ENCODE measurements at places on chromosomes 1 and 21. TPM values are rescaled to one million over a fixed set of nuclear protein-coding genes. Genes with fewer than 3 reads are reported as not detected.

- DNase-seq, result no peak
Observed at GRCh38 chr1:40895601-40896000, 33.4 kb upstream of the CITED4 start.

S100A7 gene
- total RNA-seq, result not detected

PRPF38B gene
- 124 TPM for total RNA-seq

UTP25 gene
- 5.9 TPM for total RNA-seq

GRCh38 chr1:77953907-77954306 lies 25.0 kb downstream of the FUBP1 start:
- no peak for DNase-seq

KIAA1614 gene
- total RNA-seq, result 0.08 TPM

TMPRSS15 gene
- not detected for total RNA-seq

LCE1A gene
- not detected for total RNA-seq

DNA sequence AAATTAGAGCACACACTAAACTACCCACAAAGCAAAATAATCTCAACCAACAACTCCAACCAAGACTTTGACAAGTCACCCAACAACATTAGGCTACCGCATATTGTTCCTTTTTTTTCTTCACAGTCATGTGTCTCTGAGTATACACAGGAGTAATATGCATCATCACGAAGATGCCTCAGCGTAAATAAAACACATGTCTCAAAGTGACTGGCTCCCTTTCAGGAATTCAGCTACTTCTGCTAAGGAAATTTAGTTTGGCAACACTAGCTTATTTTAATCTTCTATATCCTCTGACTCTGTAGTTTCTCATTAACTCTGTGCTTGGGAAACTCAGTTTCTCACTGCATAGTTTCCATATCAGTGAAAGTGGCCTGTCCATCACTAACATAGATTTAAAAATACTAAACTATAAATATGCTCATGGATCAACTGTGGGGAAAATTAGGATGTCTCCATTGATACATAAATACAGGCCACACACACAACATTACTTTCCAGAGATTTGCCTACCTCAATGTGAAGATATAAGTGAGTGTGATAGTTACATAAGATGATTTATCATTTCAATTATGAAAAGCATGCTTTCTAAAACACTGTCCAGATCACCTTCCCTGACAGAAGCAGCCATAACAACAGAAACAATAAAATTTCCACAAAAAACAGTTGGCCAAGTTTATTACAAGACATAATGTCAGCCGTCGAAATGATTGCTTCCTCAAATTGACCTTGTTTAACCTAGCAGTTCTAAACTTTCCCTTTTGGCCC lies 113.2 kb downstream of the PTGER3 start:
- DNase-seq, result no peak

DNA sequence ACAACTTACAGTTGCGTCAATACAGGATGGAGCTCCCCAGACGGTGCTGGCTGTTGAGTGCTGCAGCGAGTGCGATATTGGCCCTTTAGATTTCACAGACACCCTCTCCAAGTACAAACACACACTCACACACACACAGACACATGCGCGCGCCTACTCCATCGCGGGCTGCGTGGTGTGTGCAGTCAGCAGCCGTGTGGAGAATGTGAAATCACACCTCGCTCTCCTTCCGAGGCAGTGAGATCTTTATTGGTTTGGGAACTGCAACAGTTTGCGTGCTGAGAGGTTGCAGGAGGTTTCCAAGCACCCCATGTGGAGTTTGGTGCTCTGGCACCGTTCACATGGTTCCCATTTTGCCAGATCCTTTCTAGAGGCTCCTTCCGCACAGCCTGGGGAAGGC lies 372.2 kb downstream of the RRAGC start:
- DNase-seq, result no peak

GRCh38 chr1:62998845-62999649 lies 215.1 kb downstream of the ATG4C start:
- DNase-seq, result no peak

ATP5PB gene
- total RNA-seq, result 101 TPM

- DNase-seq, result no peak
Observed at GRCh38 chr1:68145418-68146126, 86.8 kb downstream of the WLS start.

SLC25A34 gene
- 1.9 TPM for total RNA-seq

- no peak for DNase-seq
Observed at GRCh38 chr1:27095576-27095975, 59.3 kb downstream of the SLC9A1 start.

DNA sequence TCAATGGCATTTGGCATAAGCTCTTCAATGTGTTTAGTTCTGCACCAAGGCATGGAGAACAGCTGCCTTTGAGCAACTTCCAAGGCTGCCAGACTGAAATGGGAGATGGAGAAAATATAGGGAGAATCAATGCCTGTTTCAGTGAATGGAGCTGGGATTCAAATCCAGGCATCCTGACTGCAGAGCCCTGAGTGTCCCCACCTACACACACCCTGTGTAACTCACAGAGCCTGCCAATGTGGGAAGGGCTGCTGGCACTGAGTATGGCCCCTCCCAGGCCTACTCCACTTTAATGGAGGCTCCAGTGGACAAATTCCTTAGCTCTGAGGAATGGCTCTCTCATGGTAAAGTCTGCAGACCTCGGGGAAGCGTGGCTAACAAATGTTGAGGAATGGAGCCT lies 145.6 kb upstream of the TNR start:
- no peak for DNase-seq

GRCh38 chr1:232904566-232904965 lies 45.8 kb upstream of the NTPCR start:
- DNase-seq, result no peak

DNA sequence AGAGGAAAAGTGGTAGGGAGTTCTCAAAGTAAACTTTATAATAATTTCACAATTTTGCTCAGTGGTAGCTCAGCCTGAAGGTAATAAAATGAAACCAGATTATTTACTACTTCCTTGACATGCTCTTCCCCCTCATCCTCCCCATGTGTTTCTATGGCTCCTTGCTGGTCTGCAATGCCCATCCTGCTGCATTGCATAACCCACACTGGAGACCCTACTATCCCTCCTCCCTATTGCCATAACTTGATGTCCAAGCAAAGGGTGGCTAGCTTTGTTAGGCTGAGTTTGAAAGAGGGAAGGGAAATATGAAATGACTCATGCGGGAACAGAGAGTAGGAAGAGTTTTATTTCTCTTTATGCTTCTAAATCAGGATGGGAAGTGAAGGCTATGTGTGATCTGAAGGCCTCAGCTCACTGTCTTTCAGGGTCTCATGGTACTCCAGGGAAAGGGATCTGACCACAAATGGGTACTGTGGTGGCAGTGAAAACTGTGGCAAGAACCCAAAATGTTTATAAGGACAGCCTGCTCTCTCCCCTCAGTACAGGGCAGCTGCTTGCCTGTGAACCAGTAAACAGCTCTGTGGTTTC lies 36.4 kb upstream of the HSD17B7 start:
- no peak for DNase-seq

DNA sequence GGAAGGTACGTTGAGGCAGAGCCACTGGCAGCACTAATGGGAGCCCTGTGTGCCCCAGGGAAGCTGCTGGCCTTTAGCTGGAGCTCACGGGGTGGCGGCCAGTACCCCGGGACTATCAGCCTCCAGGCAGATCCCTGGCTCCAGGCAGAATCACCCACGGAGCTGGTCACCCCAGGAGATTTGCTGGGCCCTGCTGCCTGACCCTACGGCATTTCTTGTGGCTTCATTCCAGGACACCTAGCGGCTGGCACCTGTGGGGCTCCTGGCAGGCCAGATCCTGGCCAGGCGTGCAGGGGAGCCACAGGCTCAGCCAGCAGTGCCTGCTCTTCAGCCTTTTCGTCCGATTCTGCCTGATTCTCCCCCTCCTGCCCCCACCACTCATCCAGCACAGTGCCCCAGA lies 7.1 kb downstream of the PADI1 start:
- no peak for DNase-seq

GRCh38 chr1:96009831-96010434 lies 711.7 kb upstream of the PTBP2 start:
- no peak for DNase-seq

GRCh38 chr1:167059045-167059808 lies 30.9 kb downstream of the GPA33 start:
- DNase-seq, result peak; percentile 61

DNA sequence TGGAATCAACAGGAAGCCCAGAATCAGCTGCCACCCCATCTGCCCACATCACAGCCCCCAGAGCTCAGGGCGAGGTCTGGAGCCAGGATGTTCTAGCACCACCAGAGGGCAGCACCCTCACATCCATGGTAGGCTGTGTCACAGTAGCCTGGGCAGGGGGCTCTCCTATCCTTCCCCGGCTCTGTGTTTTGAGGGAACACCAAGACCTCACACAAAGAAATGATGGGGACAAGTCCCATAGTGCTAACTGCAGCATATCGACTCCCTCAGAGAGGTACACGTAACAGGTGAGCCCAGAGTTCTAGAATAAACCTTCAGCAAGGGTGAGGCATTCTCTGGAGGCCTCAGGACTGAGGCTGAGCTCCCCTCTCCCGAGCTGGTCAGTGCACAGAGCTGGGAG lies 2.3 kb upstream of the KCNC4 start:
- DNase-seq, result peak; percentile 66

DNA sequence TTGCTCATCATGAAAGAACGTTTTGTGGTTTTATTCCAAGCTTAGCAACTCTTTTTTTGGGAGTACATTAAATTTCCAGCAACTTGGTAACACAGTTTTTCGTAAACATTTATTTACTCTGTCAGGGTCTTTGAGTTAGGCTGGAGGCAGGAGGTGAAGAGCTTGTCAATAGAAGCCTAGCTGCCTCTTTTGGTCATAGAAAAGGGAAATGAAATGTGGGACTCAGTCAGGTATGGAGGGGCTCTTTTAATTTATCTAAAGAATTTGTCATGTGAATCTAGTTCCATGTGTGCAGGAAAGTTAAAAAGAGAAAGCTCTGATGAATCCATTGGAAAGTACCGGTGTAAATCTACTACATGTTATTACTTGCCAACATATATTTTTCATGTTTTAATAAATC lies 45.9 kb upstream of the PRMT6 start:
- no peak for DNase-seq

GRCh38 chr1:161013131-161013487 lies 7.8 kb downstream of the F11R start:
- no peak for DNase-seq

LINGO4 gene
- total RNA-seq, result 1.6 TPM

DNA sequence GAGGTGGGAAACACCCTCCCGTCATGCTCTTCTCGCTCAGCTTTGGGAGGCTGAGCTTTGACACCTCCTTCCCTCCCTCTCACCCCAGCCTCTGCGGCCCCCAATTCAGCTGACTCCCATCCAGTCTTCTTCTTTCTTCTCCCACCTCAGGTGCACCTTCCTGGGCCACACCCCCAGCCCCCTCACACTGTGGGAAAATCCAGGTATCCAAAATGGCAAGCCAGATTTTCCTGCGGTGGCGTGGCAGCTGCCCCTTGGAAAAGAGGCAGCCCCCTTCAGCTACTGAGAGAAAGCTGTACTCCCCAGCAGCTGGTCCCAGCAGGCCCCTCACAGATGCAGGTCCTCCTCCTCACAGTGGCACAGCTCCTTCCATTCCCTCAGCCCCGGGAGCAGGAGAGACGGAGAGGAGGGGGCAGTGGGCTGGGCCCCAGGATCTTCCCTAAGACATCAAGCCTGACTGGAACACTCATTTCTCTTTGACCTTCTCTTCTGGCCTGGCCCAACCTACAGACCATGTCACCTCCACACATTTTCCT lies 61.6 kb downstream of the OPTC start:
- DNase-seq, result no peak

All from T-helper 17 cell (primary cell).